Lower leg skin (tissue), 4 donors: ENCODE measurements at places on chromosomes 5 and 9.

DNA sequence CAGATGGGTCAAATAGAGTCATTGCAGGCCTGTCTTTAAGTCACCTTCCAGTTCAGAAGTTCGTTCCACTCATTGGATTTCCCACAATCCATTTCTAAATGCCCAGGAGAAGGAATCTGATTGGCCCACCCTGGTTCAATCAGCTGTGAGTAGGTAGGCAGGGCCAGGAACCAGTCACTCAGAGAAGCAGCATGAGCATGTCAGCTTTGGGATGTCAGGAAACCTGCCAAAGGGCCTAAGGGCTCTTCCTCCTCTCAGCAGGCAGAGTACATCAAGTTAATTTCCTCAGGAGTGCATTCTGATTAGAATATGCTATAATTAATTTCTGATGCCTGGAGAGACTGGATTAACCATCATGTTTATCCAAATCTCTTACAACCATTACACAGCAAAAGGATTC is 412.9 kb upstream of the CCNH start:
- DNase-seq = no peak

GRCh38 chr5:132434416-132435286 is 55.9 kb downstream of the IRF1 start:
- DNase-seq = no peak

- no peak for DNase-seq
Measured at GRCh38 chr9:7974335-7974960, 174.9 kb upstream of the DMAC1 start.

DNA sequence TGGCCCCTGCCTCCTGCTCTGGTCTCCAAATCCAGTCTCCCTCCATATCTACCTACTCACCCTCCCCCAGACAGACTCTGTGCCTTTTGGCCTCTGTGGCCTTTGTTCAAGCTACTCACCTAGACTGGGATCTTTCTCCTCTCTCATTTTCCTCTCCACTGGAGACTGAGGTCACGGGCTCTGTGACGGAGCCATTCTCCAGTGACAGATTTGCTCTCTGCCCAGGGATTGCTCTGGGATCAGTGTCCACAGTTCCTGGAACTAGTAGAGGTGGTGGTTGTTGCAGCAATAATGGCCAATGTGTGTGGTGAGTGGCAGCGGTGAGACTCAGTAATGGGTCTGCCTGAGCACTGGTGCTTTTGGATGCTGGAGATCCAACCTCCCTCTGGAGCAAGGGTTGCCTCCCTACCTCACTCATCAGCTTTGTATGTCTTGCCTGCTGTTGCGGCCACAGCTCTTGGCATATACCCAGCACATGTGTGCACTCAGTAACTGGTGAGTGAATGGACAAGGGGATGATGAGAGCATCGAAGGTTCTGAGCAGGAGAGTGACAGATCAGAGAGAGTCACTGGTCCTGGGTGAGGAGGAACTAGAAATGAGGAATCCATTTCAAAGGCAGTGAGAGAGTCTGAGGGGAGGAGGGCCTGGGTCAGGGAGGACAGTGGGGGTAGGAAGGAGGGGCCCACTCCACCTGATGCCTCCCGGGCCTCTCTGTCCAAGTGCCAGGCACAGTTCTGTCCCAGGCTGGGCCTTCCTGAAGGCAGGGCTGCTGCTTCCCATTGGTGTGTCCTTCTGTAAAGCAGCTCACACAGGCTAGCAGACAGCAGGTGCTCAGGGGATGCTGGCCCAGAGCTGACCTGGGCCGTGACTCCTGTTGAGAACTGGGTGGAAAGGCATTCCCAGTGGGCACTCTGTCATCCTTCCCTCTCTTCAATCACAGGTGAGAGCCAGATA is 96.5 kb upstream of the PITX1 start:
- no peak for DNase-seq

DNA sequence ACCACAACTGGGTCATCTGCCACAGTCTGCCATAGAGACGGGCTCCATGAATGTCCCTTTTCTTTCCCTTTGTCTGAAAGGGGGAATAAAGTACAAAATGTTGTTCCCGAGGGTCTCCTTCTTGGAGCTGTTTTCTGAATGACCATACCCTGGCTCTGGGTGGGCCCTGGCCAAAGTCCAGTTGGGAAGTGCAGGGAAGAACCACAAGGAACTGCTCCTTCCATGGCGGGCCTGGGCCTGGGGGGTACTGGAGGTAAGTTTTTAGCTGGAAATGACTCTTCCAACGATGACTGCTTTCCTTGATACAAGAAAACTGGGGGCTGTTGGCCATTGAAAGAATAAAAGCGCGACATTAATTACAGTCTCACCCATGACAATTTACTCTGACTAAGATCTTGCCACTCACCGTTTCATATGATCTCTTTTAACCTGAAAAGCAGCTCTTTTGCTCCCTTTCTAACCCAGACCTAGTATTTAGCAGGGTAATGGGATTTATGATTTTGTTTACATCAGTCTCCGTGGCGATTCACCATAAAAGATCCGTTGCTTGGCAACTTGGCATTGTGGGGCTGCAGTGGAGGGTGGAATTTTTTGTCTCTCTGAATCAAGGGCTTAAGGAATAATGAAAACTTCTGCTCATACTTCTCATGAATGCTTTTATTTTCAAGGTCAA is 89.2 kb upstream of the PTCH1 start:
- peak; percentile 66 for DNase-seq

- no peak for DNase-seq
Measured at GRCh38 chr9:69347607-69348006, 22.6 kb downstream of the ENTREP1 start.

DNA sequence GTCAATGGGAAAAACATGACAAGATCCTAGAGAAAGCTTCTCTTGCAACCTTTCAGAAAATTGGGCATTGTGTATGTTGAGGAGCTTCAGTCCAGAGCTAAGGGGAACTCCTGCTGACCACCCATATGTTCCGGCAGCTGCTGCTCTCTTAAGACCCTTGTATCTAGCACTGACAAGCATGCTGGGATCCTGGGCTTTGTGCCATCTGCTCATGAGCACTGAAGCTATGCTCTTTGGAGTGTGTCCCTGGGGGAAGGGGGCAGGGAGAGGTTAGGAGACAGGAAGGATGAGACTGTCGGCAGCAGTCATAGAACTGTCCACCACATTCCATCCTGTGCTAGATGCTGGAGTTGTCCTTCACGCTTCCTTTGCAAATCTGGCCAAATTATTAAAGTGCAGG is 109.3 kb downstream of the JAKMIP2 start:
- no peak for DNase-seq

- DNase-seq = no peak
Measured at GRCh38 chr5:180598316-180598701, 7.0 kb upstream of the SCGB3A1 start.

DNA sequence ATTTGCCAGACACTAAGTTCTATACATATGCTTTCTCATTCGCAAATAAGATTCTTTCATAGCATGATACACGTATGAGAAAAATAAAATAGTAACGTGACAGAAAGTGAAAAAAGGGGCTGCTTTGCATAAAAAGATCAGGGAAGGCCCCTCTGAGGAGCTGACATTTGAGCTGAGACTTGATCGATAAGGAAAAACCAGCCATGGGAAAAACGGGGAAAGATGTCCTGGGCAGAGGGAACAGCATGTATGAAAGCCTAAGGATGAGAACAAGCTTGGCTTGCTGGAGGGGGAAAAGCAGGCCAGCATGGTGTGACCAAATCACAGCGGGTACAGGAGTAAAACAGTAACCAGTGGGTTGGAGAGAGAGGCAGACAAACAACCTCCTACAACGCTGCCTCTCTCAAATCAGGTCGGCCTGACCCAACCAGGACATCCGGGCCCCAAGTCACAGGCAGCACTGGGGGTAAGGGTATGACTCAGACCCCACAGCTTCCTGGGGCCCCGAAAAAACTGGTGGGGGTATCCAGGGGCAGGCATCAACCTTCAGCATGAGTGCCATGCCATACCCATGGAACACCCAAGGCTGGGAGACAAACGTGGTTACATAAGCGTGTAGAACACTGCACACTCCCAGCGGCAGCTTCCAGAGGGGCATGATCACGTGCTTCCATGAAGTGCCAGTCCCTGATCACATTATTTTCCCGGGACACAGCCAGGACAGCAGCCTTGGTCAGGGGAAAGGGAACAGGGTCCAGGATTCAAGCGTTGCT is 2.2 kb downstream of the TNIP1 start:
- no peak for DNase-seq

GRCh38 chr9:99947395-99947794 is 40.9 kb downstream of the STX17 start:
- no peak for DNase-seq

- no peak for DNase-seq
Measured at GRCh38 chr5:62714296-62714695, 135.7 kb downstream of the LRRC70 start.

GRCh38 chr9:8816361-8816760 is 1016.8 kb upstream of the DMAC1 start:
- DNase-seq = no peak

- no peak for DNase-seq
Measured at GRCh38 chr9:111187376-111187775, 142.6 kb downstream of the OR2K2 start.

GRCh38 chr5:157576678-157577077 is 1.1 kb upstream of the ADAM19 start:
- no peak for DNase-seq

GRCh38 chr5:62982348-62982747 is 403.7 kb downstream of the LRRC70 start:
- no peak for DNase-seq

DNA sequence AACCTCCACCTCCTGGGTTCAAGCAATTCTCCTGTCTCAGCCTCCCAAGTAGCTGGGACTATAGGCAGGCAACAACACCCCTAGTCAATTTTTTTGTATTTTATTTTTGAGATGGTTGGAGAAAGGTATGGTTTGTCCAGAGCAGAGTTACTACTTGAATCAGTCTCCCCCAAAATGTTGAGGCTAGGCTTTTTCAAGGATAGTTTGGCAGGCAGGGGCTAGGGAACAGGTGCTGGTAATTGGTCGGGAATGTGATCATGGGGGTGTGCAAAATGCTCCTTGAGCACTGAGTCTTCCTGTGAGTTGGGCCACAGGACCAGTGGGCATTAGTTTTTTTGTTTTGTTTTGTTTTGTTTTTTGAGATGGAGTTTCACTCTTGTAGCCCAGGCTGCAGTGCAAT is 28.3 kb upstream of the PRRC2B start:
- no peak for DNase-seq

- no peak for DNase-seq
Measured at GRCh38 chr5:132444841-132445639, 45.5 kb downstream of the IRF1 start.

GRCh38 chr5:137350791-137351190 is 148.3 kb downstream of the SPOCK1 start:
- no peak for DNase-seq

GRCh38 chr5:178832618-178833201 is 27.0 kb upstream of the ZNF354B start:
- no peak for DNase-seq

GRCh38 chr9:137227054-137227852 is at the start of gene RNF224:
Gene RNF224 (plus strand): TSS chr9:137227502. CDS start chr9:137228336, 834 bp downstream.
- peak; percentile 62 for DNase-seq

GRCh38 chr5:132009706-132010405 is 1.6 kb downstream of the ACSL6 start:
- DNase-seq = no peak

DNA sequence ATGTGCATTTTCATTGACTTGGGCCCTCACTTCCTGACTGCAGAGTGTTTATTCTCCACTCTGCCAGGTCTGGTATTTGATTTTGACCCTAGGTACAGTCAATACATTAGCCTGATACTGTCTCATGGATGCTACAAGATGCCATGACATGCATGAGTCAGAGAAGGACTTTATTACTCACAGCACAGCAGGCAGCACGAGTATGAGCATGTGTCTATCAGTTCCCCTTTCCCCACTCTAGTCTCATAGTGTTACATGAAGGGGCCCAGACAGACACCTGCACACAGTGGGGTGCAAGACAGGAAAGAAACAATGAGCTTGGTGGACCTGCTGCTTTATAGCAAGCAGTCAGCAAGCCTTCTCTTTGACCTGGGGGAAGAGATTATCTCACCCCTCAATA is 19.6 kb downstream of the ITGA2 start:
- no peak for DNase-seq

GRCh38 chr5:146475190-146475780 is 28.2 kb downstream of the TCERG1 start:
- DNase-seq = no peak

- DNase-seq = no peak
Measured at GRCh38 chr5:143101121-143101520, 302.4 kb downstream of the NR3C1 start.

DNA sequence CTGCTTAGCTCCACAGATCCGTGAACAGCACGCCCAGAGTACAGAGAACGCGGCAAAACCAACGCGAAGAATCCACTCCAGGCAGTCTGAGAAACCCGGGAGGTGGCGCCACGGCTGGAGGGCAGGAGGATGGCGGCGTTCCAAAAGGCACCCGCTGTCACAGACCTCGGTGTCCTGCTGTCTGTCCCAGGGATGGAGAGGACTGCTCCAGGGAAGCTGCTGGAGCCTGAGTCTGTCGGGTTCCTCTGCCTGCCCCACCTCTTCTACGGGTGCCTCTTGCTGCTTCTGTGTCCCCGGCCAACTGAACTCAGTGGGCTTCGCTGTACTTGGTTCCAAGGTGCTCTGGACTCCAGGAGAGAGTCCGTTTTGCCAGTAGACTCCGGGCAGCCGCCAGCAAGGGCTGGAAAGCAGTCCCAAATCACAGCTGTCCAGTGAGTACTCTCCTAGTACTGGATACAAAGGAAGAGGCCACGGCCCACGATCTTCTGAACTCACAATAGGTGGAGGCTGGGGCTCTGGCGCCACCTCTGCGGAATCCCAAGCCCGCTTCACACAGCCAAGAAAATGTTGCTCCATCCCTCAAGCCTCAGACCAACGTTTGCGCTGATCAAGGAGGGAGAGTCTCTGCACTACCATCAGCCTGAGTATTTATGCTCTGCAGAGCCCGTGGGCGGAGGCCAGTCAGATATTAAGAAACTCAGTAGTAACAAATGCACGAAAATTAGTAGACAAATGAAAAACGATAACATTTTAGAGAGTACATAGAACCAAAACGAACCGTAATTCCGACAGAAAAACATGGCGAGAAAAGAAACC is 440 bp downstream of the ANXA2R start:
- DNase-seq = peak; percentile 62

GRCh38 chr9:83996126-83996525 is 15.5 kb downstream of the RMI1 start:
- DNase-seq = no peak

DNA sequence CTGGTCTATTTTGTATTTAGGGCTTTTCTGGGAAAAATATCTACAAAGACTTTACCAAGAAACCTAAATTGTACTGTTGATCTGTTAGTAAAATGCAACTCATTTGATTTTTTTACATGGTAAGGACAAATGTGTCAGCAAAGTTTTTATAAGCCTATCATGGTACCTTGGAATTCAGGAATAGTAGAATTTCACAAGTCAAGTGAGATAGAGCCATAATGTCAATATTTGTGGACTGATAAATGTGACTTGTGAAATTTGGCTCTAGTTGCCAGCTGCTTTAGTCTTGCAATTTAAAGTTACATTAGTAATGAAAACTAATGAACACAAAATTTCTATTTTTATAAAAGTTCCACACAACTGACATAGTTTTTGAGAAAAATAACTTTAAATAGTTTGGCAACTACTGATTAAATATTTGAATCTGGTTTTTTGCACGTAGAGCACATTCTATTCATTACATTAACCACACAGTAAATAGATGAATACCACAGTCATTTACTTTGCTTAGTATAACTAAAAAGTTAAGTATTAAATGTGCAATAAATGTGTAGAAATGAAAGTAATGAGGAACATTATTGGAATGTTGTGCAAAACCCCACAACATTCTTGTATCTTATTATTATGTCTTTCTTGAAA is 41.2 kb upstream of the RIOK2 start:
- DNase-seq = no peak
